ENCODE measurements at places on chromosomes 6 and 20.

GRCh38 chr6:10425176-10425974 is 10.5 kb upstream of the TFAP2A start:
- DNase-seq: no peak

GRCh38 chr20:58071298-58071697 is 157.2 kb downstream of the ANKRD60 start:
- no peak for DNase-seq

GRCh38 chr6:125802943-125803377 is 12.2 kb downstream of the NCOA7 start:
- no peak for DNase-seq

DNA sequence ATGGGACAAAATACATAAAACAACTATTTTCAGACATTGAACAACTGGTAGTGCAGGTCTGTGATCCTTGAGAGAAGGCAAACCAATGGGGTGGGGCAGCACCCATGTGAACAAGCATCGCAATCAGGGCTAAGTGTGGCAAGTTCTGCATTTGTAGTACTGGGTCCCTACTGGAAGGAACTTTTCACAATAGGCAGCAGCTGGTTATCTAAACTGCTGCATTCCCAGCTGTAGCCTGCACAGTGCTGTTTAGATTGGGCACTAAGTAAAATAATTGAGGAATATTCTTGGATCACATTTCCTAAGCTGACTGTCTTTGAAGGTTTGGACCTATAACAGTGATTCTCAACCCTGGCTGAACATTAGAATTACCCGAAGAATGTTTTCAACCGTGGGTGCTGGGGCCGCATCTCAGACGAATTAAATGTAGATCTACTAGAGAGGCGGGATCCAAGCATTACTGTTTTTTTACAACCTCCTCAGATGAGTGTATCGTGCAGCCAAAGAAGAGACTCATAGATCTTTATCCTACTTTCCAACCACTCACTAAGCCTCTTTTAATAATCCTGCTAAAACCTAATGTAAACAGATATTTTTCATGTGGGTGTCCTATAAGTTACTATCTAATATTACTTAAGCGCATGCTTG is 12.4 kb upstream of the MAP3K4 start:
- DNase-seq: no peak

- no peak for DNase-seq
Measured at GRCh38 chr6:20205722-20206161, 6.5 kb downstream of the MBOAT1 start.

DNA sequence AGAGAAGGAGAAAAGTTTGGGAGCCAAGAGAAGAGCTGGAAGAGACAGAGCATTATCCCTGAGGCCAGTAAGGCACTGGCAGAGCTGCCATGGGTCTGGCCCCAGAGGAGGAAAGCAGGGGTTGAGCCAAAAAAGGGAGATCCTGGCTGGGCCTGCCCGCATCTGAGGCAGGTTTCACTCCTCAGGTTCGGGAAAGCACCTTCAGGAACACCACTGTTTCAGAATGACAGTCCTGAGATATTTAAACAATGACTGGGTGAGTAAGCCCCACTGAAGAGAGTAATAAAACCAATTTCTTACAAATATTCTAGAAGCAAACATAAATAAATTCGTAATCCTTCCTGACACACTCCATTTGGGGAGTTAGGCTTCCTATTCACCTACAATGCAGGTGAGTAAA is 152.2 kb downstream of the BACH2 start:
- no peak for DNase-seq

GRCh38 chr20:1862663-1863053 is 32.5 kb upstream of the SIRPA start:
- DNase-seq: no peak

DNA sequence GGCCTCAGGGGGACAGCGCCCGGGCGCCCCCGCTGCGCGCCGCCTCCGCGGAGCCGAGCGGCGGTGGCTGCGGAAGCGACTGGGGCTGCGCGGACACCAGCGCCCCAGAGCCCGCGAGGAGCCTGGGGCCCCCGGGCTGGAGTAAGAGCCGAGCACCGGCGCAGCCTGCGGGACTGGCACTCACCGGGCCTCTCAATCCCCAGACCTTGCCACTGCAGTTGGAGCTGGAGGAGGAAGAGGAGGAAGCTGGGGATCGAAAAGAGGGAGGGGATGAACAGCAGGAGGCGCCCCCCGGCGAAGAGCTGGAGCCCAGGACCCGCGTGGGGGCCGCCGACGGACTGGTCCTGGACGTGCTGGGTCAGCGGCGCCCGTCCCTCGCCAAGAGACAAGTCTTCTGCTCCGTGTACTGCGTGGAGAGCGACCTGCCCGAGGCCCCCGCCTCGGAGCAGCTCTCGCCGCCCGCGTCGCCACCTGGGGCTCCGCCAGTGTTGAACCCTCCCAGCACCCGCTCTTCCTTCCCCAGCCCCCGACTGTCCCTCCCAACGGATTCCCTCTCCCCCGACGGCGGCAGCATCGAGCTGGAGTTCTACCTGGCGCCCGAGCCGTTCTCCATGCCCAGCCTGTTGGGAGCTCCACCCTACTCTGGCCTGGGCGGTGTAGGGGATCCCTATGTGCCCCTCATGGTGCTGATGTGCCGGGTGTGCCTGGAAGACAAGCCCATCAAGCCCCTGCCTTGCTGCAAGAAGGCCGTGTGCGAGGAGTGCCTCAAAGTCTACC is 590 bp downstream of the RNF217 start:
- no peak for DNase-seq

DNA sequence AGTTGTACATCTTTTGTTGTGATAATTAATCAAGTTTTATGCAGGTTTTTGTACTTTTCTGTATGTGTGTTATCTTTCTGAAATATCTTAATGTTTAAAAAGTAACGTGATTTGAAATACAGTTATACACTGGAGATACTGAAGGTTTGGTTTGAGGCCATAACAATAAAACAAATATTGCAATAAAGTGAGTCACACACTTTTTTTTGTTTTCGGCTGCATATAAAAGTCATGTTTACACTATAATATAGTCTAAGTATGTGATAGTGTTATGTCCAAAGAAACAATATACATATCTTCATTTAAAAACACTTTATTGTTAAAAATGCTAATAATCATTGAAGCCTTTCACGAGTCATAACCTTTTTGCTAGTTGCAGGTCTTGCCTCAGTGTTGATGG is 473.1 kb upstream of the GJE1 start:
- no peak for DNase-seq

DNA sequence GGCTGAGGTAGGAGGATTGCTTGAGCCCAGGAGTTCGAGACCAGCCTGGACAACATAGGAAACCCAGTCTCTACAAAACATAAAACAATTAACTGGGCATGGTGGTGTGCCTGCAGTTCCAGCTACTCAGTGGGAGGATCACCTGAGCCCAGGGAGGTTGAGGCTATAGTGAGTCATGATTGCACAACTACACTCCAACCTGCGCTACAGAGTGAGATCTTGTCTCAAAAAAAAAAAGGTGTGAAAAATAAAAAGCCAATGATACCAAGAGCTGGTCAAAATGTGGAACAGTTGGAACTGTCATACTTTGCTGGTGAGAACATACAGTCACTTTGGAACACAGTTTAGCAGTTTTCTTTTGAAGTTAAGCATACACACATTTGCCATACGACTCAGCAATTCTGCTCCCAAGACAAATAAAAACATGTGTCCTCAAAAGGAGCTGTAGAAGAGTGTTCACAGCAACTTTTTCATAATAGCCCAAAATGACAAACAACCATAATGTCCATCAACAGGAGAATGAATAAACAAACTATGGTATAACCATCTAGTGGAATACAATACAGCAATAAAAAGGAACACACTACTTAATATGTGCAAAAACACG is 21.6 kb upstream of the FKBP5 start:
- no peak for DNase-seq

- no peak for DNase-seq
Measured at GRCh38 chr6:135306166-135306565, 125.1 kb downstream of the MYB start.

DNA sequence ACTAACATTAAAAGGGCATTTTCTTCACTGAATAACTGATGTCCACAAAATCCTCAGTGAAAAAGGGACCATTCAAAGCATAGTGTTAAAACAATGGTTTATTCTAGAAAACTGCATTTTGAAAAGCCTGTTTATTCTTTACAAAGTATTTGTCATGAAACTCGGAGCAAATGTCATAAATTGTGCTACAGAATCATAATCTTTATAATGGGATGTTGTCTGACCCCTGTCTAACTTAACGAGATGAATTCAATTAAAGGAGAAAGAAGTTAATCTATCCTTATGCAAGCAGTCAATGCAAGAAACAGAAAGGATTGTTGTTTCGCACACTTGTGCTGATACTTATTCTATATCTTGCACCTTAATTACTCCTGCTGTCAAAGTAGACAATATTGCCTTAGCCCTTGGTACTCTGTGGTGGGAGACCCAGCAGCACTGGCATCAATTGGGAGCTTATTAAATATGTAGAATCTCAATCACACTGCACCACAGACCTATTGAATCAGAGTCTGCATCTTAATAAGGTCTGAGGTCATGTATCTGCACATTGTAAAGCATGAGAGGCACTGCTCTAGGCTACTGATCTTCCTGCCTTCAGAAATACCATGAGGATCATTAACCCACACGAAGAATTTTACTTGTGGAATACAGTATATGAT is 708.3 kb downstream of the HDGFL1 start:
- no peak for DNase-seq

DNA sequence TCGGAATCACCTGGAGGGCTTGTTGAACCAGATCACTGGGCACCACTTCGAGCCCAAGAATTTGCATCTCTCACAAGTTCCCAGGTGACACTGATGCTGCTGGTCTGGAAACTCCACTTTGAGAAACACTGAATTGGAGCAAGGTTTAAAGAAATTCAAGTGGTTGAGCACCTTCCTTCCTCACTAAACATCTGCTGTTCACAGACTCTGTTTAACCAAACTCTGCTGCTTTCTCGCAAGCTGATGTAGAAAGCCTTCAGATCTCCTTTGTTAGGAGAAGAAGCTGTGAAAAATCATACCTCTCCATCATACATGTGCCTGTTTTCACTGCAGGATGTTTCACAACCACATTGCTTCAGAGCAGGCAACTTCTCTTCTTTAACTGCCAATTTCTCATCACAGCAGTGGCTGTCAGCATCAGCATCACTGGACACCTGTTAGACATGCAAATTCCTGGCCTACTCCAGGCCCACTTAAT is 87.5 kb upstream of the TOP1 start:
- DNase-seq: no peak

DNA sequence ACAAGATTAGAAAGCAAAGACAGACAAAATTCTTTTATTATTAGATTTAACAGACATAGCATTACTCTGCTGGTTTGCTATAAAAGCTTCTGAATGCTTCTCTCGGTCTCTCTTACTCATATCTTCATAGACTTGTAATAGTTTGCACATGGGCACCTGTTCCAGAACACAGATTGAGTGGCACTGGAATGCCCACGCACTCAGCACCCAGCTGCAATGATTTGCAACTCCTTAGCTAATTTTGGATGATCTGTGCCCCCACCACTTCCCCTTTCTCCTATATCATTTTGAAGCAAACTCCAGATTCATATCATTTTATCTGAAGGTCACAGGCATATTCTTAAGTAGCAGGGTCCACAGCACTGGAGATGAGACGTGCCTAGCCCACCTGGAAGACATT is 148.8 kb downstream of the CFAP61 start:
- no peak for DNase-seq

DNA sequence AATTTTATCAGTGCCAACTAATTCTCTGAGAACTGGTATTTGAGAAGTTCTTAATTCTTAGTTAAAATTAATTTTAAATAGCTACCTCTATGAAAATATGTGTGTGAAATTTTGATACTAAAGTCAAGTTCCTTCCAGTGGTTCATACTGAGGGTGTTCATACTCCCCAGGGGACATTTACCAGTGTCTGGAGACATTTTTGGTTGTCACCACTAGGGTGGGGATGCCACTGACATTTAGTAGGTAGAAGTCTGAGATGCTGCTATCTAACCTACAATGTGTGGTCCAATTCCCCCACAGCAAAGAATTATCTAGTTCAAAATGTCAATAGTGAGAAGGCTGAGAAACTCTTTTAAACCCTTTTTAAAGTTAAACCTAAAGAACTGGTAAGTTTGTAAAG is 463.8 kb downstream of the ADGRB3 start:
- no peak for DNase-seq

DNA sequence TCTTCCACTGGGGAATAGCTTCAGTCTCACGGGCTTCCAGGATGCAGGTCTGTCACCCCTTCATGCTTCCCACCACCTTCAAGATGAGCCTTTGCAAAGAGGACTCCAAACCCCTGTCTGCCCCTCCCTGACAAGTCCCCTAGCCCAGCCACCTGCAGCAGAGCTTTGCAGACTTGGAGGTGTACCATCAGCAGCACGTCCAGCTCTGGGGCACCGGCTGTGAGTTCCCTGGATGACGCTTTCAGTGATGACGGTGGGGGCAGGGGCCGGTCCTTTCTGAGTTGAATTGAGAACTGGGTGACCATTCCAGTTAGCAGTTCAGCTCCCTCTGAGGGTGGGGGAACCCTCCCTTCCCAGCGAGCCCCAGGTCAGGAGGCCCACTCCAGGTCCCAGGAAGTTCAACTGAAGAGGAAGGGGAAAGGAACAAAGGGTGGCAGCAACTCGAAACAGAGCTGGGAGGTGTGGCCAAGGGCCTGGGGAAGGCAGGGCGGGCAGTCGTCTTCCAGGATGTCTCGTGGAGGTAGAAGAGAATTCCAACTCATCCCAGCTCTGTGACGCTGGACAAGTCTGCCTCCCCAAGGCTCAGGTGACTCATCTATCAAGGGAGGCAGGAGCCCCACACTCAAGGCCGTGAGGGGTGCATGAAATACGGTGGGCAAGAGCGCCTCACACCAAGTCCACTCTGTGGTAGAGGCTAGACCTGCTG is 86.0 kb downstream of the PTPN1 start:
- DNase-seq: no peak

DNA sequence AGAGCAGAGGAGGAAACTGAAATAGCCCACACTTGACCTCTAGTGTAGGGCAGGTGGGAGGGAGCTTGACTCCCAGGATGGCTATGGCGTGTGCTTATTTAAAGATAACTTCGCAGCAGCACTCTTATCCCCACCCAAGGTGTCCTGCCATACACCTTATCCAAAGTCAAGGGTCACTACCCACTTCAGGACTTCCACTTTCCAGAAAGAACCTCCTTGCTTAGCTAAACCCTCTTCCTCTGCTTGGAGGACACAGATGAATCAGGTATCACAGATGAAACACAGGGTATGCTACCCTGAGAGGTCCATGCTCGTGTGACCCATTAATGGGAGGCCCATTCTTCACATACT is 2.3 kb downstream of the RIN2 start:
- no peak for DNase-seq

- no peak for DNase-seq
Measured at GRCh38 chr6:163876391-163876790, 461.9 kb downstream of the QKI start.

DNA sequence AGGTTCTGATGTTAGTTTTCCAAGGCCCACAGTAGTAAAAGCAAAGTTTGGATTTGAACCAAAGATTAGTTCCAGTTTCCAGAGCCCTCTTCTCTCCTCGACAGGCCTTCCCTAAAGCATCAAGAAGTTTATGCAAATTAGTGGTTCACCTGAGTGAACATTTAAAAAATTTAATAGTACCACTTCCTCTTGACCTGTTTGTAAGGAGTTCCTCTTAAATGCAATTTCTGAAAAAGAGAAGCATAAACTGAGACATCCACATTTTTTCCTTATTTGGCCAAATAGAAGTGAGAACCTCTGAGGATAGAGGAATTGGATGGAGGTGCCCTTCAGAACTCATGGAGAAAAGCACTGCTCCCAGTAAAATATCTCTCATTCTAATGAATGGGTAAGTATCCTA is 1.2 kb upstream of the DSE start:
- no peak for DNase-seq

Measured in AG04449 (cell line).